ENCODE measurements at places on chromosomes 12 and 14.
A peak's percentile ranks its signal among the peaks of the same experiment; 100 is the strongest.

DNA sequence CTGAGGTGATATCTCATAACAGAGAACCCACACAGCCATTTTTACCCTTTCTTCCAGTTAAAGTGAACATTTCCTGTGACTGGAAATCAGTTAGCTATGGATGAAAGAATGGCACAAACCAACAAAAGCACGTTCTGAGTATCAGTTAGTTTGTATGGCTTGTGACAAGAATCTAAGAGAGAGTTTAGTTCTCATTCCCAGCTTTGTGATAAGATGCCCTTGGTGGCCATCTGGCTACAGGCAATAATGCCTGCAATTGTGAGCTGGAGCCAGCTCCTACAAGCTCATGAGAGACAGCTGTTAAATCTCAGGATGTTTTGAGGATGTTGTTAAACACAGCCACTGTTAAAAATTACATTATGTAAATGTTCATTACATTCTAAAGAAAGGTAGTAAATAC is 122.0 kb upstream of the FRMD6 start:
- DNase-seq: no peak

GRCh38 chr14:95490727-95491451 is 25.6 kb downstream of the SYNE3 start:
- no peak for DNase-seq

DNA sequence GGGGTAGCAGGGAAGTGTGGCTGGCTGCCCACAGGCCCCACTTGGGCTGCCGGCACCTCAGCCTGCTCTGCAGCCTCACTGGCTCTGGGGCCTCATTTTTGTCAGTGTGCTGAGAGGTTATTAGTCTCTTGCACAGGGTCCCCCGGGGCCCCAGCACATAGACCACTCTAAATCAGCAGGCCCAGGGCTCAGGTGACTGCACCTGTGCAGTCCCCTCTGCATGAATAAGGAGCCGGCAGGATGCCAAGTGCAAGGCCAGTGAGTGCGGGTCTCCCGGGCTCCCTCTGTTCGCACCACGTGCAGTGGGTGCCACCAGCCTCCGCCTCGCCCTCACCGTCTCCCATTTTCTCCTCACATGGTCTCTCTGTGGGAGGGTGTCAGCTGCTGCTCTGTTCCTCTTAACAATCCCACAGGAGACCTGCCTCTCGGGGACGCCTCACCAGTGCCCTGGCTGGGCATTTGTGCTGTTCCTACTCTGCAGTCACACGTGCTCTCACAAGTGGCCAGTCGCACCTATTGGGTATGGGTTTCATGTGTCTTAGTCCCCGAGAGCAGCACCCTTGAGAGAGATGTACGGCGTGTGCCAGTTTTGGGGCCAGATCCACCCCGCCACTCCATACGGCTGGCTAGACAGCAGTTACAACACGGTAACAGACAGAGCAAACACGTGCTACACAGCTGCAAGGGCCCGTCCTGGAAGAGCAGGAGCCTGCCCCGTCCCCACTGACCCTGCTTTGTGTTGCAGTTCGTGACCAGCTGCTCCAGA is 40.4 kb downstream of the MMAB start:
- no peak for DNase-seq

DNA sequence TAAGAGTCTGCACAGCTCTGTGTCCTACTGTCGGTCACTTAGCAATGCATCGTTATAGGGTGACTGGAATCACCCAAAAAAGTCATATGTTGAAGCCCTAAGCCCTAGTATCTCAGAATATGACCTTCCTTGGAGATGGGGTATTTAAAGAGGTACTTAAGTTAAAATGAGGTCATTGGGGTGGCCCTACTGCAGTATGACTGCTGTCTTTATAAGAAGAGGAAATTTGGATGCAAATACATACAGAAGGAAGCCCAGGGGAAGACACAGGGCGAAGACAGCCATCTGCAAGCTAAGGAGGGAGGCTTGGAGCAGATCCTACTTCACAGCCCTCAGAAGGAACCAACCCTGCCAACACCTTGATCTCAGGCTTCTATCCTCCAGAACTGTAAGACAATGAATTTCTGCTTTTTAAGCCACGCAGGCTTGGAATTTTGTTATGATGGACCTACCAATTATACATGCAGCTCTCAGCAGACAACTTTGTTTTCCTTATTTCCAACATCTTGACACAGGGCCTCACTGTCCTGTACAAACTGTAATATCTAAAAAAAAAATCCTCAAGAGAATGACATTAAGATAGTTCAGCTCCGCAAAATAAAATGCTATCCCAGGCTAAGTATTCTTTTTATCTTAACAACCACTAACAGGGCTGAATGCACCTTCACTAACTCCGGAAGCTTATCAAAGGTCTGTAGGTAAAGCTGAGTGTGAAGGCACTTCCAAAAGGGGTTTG is 40.4 kb downstream of the ZFP36L1 start:
- DNase-seq: no peak

GRCh38 chr12:41972196-41972595 is 172.5 kb downstream of the GXYLT1 start:
- no peak for DNase-seq

- no peak for DNase-seq
Observed at GRCh38 chr14:100726550-100727085, at the start of gene DLK1. DLK1 (plus strand) TSS chr14:100726892; CDS start chr14:100727069, 177 bp downstream.

DNA sequence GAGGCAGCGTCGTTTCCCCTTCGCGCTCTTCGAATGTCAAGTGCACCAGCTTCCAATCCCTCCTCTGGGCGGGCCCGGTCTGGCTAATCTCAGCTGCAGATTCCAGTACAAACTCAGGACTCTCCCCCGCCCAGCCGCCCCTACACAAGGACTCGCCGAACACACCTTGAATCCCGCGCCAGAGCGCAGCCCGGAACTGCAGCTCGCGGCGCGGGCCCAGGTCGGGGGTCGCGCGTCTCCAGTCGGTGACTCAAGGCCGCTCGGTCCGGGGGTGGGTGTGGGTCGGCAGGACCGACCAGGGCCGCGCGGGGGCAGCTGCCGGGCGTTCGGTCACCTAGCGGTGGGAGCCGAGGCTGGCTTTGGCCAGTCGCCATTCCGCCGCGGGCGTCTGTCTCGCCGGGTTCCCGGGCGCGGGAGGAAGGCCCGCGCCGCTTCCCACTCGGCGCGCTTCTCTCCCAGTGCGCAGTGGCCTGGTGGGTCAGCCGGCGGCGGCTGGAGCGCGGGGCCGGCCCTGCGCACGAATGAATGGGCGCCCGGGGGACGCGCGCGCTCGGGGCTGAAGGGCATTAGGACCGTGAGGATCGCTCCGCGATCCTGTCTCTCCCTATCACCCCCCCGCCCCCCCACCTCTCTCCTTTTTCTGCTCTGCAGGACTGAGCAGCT is at the start of gene GALNT16:
Gene GALNT16, plus strand, starts transcription at position 632 of the 663 bp plus-strand sequence. CDS start 133 bp downstream, outside the sequence.
- DNase-seq: no peak

DNA sequence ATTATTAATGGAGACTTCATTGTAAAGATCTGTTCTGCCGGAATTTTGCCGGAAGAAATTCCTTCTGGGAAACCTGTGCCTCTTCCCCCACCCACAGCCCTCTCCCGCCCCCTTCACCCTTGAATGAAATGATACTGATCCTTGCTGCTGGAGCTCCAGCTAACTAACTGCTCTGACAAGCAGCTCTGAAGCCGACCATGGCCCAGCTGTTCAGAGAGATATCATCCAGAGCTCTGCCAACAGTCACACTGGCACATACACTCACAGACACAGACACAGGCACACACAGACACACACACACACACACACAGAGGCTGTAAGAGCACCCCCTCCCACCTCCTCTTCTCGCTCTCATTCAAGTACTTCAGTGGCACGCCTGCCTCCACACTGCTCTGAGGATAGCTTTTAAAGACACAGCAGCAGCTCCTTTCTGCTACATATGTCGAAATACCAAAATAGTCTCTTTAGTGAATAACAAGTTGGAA is 88.6 kb downstream of the R3HDM2 start:
- no peak for DNase-seq

- no peak for DNase-seq
Observed at GRCh38 chr12:26523708-26524150, 309.3 kb downstream of the ITPR2 start.

GRCh38 chr12:65665817-65666216 is 158.5 kb upstream of the HMGA2 start:
- peak; percentile 23 for DNase-seq

DNA sequence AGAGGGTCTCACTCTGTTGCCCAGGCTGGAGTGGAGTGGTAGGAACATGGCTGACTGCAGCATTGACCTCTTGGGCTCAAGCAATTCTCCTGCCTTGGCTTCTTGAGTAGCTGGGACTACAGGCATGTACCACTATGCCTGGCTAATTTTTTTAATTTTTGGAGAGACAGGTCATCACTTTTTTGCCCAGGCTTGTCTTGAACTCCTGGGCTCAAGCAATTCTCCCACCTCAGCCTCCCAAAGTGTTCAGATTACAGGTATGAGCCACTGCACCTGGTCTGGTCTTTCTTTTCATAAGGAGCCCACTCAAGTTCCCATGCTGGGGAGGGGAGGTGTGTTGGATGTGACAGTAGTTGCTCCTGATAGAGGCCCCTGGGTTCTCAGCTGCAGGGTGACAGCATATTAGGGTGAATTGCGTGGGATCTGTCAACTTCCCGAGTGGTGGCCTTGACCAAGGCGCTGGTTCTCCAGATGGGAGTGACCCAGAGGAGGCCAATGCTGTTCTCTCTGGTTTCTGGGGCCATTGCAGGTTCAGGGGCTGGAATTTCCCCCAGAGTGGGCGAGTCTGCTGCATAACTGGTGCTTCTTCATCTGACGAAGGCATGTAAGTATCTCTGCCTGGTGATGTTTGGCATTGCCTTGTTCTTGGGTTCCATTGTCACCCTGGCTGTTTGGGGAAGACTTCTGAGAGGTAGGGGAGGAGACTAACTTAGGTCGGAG is 52.4 kb upstream of the ESRRB start:
- DNase-seq: no peak

DNA sequence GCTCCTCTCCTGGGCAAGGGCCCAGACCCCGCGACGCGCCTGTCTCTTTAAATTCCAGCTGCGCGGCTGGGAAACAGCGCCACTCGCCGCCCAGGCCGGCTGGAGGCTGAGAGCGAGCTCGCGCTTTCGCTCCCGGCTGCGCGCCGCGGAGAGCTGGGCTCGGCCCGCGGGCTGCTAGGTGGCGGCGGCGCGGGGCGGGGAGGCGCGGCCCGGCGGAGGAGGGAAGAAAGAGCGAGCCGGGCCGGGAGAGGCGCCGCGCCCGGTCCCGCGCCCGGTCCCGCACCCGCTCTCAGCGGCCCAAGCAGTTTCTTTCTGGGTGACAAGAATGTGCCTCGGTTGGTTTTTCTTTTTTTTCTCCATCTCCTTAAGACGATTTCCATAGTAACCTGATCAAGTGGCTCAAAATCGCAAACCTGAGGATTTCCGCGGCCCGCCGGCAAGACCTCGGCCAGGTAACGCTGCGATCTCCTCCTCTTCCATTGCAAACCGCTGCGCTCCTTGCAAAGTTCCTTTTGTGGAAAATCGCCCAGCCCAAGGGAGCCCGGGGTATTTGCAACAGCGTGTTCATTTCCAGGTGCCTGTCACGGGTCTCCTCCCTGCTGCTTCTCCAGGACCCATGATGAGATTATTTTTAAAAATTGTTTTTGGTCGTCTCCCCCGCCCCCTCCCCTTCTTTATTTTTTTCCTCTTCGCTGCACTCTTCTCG is 259.5 kb upstream of the E2F7 start:
- DNase-seq: peak; percentile 48

DNA sequence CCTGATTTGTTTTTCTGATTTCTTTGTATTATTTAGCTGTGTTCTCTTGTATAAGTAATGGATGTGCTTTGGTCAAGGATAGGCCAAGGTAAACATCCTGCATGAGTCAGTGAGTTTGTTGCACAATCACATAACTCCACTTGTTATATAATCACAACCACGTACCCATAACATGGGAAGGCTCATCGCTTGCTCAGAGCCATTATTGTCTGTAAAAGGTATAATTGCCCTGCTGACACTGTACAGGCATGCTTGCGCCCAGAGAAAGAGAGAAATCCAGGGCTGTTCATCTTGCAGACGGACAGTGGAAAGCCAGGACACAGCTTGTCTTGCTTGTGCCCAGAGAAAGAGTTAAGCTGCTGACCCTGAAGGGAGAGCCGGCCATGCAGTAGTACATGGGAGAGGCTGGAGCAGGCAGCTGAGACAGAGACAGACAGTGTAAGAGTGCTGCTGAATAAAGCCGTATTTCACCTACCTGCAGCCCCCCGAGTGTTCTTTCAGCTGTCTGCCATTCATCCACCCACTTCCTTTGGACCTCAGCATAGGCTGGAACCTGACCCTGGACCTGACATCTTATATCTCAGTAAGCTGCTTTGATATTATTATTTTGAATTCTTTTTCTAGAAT is 174.7 kb upstream of the DAAM1 start:
- no peak for DNase-seq

DNA sequence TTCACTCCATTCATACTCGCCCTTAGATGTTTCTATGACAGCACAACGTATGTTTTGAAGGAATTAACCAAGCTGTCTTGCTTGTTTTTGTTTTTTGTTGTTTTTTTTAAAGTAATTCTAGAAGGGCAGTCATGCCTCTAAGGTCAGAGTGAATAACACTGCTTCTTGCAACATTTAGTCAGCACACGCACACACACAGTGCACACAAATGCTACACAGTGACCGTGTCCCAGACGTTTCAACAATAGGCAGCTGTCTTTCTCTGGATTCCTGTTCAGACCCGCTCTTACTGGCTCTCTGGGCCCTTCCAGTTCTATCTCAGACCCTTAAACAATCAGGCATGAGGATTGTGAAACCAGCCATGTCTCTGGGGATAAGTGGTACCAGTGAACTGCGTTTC is 351.0 kb upstream of the FKBP4 start:
- DNase-seq: no peak

- DNase-seq: no peak
Observed at GRCh38 chr12:56658921-56659320, 13.1 kb upstream of the ATP5F1B start.

DNA sequence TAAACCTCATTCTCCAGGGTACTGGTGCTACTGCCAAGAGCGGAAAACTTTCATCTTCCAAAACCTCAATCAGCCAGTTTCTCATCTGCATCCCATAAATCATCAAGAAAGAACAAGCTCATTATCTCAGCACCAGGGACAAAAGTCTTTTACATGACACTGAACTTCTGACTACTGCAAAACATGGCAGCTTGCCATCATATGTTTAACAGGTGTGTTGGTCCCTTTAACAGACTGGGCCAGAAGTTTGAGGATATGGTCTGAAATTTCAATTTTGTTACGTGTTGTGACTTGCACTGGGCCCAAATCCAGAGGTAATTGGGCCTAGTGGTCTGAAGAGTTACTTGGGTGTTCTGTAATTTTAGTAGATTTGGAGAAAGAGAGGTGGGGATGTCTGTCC is 305.4 kb upstream of the SEL1L start:
- no peak for DNase-seq

DNA sequence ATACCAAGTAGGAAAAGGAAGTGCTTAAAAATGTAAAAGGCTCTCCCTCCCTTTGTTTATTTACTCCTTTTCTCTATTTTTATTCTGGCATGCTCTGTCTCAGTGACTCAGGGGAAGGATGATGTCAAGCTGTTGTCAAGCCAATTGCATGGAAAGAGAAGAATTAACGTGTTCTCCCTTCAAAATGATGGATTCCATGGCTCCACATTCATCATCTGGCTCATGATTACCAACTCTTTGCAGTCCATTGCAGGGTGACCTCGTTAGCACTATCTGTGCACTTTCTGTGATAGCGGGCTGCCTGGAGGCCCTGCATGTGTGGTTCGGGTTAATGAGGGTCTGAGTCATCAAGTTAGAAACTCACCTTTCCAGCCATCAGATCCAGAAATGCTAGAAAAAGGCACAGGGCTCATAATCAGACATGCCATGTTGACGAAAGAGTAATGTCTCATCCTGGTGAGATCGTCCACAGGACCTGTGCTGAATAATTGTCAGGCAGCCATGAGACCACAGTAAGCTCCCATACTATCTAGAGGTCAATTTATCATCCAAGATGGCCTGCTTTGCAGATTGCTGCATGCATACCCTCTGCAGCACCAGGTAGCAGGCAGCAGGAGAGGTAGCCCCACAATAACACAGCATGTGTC is 79.2 kb upstream of the BTG1 start:
- no peak for DNase-seq
